Diencephalon (tissue), 1 donor: ENCODE measurements at places on chromosomes 11 and 22. TPM values are rescaled to one million over a fixed set of nuclear protein-coding genes. Genes with fewer than 3 reads are reported as not detected.

The C11orf97 gene
- 2.5 TPM for total RNA-seq

The ACR gene
- total RNA-seq, result not detected

The APOBEC3C gene
- 0.92 TPM for total RNA-seq

The CELSR1 gene
- 4.4 TPM for total RNA-seq

The RFPL2 gene
- total RNA-seq, result 2.5 TPM
